ENCODE measurements at places on chromosomes 1 and 21.
A peak's percentile ranks its signal among the peaks of the same experiment; 100 is the strongest.

GRCh38 chr1:34235594-34235993 is 58.9 kb downstream of the C1orf94 start:
- DNase-seq: no peak

DNA sequence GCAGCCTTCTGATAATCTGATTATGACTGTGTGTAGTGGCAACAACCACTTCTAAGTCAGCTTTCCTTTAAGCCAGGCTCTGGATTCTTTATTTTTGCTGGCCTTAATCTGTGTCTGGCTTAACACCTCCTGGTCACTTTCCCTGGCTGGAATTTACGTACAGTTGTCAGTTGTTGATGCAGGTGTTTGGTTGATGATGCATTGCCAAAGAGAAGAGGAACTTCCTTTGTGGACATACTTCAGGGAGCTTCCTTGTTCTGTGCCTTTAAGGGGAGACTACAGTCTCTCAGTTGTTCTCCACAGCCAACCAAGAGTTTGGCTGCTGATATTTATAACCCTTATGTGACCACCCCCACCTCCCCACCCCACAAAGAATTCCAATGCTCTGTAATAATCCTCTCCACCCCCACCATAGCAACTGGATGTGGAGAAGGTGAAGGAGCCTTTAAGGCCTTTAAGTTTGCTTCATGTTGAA is 96.0 kb upstream of the BMP8A start:
- no peak for DNase-seq

GRCh38 chr1:205286335-205286950 is 35.1 kb downstream of the NUAK2 start:
- DNase-seq: peak; percentile 20

DNA sequence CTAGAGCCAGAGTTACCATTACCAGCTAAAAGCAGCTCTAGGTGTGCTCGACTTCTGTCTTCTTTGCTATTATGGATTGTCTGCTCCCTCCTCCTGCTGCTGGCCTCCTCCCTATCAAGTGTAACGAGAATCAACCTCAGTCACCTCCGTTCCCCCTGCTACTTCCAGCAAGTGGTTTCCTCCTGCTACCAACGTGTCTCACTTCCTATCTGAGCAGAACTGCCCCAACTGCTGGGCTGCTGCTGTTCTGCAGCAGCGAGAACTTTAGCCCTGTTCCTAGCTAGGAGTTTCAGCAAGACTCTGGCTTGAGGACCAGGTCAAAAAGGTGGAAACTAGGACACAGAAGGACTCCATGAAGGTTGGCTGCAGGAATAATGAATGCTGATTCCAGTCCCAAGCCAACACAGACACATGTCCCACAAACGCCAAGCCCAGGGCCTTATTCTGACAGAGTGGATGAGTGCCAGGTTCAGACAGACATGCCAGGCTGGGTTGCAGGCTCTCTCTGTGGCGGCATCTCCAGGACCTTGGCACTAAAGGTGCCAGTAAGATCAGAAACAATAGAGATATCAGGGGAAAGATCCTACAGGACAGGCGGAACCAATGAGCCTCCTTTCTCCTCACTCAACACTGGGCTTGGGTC is 46.9 kb downstream of the CD34 start:
- DNase-seq: peak; percentile 38

GRCh38 chr1:226799634-226800281 is 60.7 kb upstream of the ITPKB start:
- no peak for DNase-seq

DNA sequence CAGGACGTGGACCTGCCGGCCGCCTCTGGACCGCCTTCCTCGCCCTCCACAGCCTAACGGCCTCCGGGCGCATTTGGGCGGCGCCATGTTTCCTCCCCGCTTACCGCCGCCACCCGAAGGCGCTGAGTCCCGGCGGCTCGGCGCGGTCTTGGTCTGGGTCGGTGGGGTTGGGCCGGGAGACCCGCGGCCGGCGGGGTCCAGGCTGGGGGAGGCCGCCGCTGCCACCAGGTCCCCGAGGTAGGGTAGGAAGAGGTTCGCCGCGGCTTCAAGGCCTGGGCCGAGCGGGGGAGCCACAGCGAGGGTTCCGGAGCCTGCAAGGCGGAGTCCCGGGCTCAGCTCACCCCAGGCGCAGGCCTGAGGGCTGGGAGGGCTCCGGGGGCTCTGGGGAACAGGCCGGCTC is 5.5 kb downstream of the OR2C3 start:
- no peak for DNase-seq

DNA sequence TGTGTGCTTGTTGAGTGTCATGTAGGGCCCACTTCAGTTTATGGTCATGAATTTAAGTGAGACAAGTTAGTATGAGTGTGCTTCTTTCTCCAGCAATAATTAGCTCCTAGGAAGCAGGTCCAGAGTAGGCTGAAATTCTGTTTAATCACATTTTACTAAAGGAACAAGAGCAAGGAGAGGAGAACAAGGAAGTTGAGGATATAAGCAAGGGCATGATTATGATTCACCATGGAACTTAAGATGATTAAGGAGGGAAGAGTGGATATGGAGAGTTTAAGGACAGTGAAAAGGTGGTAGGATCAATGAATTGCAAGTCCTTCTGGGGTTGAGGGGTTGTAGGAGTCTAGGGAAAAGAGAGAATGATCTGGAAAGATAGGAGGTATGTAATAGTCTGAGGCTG is 3.1 kb upstream of the DIPK1A start:
- DNase-seq: no peak

DNA sequence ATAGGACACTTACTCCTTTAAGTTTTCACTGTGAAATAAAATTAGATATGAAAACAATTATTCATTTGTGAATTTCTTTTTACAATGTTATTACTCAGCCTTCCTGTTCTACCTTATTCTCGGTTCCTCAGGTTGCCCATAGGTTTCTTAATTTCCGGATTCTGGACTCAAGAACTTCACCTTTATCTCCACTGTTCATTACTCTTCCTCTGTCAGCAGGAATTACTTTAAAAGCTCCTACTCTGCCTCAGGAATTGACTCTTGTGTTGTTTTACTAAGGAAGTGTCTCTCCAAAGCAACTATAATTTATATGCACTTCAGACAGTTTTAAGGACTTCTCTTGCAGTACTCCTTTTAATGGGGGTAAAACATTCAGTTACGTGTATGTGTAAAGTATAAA is 123.8 kb downstream of the OSBPL9 start:
- DNase-seq: no peak

DNA sequence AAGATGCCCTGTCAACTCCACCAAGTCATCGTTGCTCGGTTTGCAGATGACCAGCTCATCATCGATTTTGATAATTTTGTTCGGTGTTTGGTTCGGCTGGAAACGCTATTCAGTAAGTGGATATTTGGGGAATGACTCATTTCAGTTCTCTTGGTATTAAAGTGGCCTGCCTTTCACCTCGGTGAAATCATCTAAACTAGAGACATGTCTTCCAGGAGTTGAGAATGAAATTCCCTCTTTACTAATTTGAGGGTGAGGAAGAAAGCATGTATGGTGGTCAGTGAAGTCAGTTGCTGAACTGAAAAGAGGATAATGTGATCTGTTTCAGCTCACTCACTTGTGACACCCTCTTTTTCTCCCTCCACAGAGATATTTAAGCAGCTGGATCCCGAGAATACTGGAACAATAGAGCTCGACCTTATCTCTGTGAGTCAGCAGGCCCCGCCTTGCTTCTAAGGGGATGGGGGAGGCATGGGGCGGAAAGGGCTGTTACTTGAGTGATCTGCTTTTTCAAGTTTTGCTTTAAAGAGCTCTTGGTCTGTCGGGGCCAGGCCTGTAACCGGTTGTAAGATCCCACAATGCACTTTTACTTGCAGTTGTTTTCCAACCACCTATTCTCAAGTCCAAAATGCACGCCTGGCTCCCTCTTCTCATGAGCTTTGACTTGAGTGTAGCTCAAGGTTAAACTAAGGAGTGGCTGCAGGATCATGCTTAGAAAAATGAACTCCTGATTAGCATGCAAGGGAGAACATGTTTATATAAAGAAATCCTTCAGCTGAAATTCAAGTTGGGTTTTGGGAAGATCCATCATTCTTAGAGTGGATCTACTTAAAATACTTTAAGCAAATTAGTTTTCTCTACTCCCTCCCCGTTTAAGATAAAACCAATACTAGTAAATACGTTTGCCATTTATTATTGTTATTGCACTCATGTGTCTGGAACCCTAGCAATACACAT is 59.8 kb downstream of the CAPN2 start:
- DNase-seq: no peak

- DNase-seq: no peak
Observed at GRCh38 chr1:5503556-5504363, 488.5 kb downstream of the NPHP4 start.

GRCh38 chr1:110083061-110083865 is 12.8 kb upstream of the ALX3 start:
- DNase-seq: no peak

GRCh38 chr1:87894062-87894461 is 565.4 kb downstream of the LMO4 start:
- no peak for DNase-seq

DNA sequence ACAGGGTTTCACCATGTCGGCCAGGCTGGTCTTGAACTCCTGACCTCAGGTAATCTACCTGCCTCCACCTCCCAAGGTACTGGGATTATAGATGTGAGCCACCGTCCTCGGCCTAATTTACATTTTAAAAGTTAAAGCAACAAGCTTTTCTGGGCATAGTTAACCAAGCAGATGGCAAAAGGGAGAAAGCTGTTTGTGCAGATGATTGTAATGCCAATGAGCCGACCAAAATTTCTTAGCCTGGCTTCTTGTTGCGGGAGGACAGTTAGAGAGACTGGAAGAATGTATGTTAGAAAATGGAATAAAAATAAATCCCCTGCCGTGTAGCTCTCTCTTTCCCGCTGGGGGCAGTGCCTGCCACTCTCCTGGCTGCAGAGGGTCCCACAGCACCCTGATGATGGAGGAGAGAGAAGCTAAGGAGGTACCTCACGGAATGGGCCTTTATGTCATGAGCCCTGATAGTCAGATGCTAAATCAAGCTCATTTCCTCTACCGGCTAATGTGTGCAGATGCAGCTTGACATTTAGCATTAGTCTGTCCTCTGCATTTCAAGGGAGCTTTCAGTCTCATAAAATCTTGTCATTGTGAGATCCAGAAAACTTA is 87.2 kb downstream of the HHAT start:
- no peak for DNase-seq

- DNase-seq: no peak
Observed at GRCh38 chr1:40393173-40393572, 19.6 kb downstream of the SMAP2 start.

- DNase-seq: no peak
Observed at GRCh38 chr1:223720971-223721591, 8.7 kb downstream of the CAPN2 start.

- DNase-seq: no peak
Observed at GRCh38 chr1:59948990-59949389, 22.4 kb upstream of the CYP2J2 start.

- peak; percentile 18 for DNase-seq
Observed at GRCh38 chr1:193539731-193540459, 353.5 kb upstream of the B3GALT2 start.

DNA sequence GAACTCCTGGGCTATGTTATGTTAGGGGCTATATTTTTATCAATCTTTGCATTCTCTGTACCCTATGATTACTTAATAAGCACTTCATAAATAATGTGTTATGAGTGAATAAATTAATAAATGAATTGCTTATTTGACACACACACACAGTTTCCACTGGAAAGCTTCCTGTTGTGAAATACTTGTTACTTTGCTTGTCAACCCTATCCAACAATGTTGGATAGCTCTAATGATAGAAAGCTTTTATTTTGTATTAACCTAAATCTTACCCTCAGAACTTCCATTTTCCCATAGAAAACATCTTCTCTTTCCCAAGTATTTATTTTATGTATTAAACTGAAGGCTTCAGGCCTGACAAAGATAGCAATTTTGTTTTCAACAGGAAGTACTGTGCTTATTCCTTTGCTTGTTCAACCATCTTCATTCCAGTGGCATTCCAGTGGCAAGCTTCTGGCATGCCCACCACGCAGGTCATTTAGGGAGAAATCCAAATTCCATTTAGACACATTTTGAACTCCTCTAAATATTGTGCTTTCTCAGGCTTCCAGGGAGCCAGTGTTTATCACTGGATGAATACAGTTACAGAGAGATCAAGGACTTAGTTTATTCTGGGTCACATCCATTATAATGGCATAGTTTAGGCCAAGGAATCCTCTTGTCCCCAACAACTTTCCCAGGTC is 134.4 kb downstream of the TGFB2 start:
- DNase-seq: no peak

- no peak for DNase-seq
Observed at GRCh38 chr21:46250146-46250725, 21.7 kb upstream of the LSS start.

DNA sequence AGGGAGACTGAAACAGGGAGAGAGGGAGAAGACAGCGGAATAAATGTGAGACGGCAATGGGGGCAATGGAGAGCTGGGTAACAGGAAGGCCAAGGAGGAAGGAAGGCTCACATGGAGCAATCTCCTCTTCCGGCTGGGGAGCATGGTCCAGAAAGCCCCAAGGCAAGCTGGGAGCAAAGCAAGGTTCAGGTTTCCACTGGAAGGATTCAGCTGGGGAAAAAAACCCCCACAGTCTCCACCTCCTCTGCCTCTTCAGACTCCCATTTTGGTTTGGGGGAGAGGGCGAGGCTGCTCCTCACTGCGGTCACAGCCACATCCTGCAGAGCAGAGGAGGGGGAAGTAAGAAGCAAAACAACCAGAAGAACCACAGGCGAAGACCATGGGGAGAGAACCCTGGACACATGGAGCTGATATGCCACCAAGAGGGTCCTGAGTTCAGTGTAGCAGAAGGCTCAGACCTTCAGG is 650 bp downstream of the TNFAIP8L2 start:
- peak; percentile 27 for DNase-seq

DNA sequence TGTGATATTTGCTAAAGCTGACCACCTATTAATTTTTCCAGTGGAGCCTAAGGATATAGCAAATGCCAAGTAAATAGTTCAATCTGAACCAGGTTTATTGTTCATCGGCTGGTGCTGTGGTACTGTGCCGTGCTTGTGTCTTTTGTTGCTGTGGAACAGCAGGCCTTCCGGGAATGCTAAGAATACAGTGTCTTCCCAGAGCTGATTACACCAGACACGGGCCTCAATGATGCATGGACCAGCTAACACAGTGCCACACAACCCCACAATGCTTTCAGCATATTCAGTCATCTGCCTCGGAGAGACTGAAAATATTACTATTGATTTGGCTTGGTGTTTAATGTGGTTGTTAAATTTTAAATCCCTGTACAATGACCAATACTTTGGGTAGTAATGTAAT is 415.4 kb downstream of the PTBP2 start:
- DNase-seq: no peak

DNA sequence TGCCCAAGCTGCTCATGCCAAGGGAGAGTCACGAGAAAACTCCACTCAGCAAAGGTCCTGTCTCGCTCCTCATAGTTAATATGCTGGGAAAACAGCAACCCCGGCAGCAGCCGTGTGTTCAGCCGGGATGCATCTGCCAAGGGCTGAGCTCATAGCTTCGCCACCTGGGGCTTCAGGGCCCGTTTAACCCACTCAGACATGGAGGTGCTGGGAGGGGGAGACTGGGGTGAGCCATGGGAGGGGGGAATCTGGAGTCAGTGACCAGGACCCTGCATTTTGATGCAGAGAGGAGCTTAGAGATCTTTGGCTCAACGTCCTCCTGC is 283.4 kb downstream of the PTPRU start:
- DNase-seq: no peak
